ENCODE measurements at places on chromosomes 7 and 10.

- DNase-seq, result no peak
Measured at GRCh38 chr10:59580026-59580863, 129.4 kb downstream of the SLC16A9 start.

DNA sequence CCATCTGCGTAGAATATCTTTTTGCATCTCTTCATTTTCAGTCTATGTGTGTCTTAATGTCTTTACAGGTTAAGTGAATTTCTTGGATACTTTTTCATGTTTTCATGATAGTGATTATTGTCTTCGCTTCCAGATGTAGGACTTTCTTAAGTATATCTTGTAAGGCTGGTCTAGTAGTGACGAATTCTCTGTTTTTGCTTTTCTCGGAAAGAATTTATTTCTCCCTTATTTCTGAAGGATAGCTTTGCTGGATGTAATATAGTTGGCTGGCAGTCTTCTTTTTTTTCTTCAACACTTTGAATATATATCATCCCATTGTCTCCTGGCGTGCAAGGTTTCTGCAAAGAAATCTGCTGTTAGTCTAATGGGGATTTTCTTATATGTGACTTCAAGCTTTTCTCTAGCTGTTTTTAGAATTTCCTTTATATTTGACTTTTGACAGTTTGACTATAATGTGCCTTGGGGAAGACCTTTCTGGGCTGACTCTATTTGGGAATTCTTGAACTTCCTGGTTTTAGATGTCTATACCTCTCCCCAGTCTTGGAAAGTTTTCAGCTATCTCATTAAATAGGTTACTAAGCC, 14.3 kb downstream of the GTPBP4 start:
- no peak for DNase-seq

DNA sequence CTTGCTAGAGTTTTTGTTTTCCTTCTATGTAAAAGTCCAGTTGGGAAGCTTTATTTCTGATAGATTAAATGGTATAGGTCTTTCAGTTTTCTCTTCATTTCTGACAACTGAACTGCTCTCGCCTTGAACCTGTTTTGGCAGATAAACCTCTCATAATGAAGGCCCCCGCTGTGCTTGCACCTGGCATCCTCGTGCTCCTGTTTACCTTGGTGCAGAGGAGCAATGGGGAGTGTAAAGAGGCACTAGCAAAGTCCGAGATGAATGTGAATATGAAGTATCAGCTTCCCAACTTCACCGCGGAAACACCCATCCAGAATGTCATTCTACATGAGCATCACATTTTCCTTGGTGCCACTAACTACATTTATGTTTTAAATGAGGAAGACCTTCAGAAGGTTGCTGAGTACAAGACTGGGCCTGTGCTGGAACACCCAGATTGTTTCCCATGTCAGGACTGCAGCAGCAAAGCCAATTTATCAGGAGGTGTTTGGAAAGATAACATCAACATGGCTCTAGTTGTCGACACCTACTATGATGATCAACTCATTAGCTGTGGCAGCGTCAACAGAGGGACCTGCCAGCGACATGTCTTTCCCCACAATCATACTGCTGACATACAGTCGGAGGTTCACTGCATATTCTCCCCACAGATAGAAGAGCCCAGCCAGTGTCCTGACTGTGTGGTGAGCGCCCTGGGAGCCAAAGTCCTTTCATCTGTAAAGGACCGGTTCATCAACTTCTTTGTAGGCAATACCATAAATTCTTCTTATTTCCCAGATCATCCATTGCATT, 27.1 kb downstream of the MET start:
- DNase-seq, result no peak

- DNase-seq, result no peak
Measured at GRCh38 chr10:12252882-12253546, 57.0 kb downstream of the CDC123 start.

GRCh38 chr7:85733169-85733915, 546.5 kb upstream of the SEMA3D start:
- DNase-seq, result no peak

DNA sequence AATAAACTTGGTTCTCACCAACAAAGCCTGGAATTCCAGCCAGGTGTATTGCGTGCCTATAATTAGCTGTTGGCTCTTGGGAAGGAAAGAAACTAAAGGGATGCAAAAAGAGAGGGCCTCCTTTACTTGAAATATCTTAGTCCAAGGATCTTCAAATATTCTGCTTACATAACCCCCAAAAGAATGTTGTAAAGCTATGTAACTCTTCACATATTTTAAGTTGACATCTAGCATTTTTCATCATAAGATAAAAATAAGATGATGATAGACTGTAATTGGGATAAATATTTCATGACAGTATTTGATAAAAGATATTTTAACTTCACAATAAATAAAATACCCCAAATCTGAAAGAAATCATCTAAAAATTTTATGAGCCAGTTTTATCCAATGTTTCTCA, 52.5 kb upstream of the SEPTIN7 start:
- DNase-seq, result no peak

DNA sequence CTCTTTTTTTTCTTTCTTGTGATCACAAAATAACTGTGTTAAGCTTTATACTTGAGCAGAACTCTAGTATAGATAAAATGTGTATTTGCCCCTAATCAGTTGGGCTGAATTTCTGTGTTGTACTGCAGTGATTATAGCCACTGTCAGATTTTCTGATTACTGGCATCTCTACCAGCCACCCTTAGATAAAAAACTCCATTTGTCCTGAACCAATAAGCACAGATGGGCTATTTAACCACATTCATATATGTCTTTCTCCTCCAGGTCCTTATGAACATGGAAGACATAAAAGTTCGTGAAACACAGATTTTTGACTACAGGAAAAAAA, 38.3 kb downstream of the CFAP58 start:
- no peak for DNase-seq

DNA sequence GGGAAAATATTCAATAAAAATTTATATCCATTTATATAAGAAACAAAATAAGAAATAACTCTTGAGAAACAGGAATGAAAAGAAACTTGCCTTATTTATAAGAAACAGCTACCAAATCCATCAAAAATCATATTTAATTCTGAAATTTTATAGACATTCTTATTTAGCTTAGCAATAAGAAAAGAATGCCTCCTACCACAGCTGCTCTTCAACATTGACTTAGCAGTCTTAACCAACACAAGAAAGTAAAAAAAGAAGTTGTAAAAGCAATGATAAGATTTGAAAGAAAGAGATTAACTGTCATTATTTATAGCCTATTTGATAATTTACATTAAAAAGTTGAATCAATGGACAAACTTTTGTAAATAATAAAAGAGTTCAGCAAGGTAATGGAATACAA, 212.8 kb downstream of the ZNF365 start:
- no peak for DNase-seq

GRCh38 chr7:131865911-131866310, 309.5 kb upstream of the PODXL start:
- DNase-seq, result no peak

DNA sequence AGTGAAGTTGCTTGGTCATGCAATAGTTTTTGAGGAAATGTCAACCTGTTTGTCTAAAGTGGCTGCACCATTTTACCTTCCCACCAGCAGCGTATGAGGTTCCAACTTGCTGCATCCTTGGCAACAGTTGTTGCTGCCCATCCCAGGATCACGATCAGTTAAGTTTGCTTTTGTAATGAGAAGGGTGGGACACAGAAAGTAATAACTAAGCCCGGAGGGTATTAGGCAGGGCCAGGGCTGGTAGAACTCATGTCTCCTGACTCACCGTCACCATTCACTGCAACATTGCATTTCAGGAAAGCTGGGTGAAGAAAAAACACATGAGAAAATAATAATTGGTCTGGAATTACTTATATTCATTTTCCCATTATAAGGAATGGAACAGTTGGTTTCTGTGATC, 25.4 kb downstream of the CELF2 start:
- DNase-seq, result no peak
